NCI-H1105 (cell line): ENCODE measurements at places on chromosomes 6 and 20.

GRCh38 chr20:32006841-32007786 is 3.1 kb upstream of the CCM2L start:
- DNase-seq = no peak

- peak; percentile 8 for DNase-seq
Measured at GRCh38 chr6:155248008-155249001, 15.5 kb upstream of the CLDN20 start.

DNA sequence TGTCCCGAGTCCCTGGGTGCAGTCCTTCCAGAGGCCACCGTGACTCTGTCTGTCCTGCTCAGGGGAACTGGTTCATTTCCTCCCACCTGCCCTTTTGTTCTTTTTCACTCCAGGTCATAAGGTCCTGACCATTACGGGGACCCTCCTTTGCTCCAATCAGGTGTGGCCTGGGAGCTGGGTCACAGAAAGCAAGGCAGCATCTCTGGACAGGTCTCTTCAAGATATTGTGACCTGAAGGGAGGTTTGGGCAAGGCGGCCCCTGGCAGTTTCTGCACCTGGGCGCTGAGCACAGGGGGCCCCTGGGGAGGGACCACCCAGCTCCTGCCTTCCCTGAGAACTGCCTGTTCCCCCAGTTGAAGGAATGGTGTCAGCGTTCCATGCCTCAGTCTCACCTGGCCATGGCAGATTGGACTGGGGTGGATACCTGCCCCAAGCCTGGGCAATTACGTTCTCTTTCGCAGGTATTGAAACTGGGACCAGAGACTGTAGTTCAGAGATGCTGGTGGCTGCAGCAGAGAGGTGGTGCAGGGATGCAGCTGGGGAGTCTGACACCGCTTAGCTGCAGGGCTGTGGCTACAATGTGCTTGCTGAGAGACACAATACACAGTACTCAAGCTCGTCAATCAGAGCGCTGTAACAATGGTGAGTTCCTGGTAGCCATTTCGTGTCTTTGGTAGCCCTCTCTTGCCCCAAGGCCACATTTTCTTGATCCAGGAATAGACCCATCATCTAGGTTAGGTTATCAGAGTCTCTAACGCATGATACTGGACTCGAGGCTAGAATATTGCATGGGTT is 15.6 kb upstream of the NELFCD start:
- DNase-seq = no peak

GRCh38 chr20:50366270-50367103 is 143.7 kb upstream of the PTPN1 start:
- peak; percentile 97 for DNase-seq

- DNase-seq = no peak
Measured at GRCh38 chr6:25301362-25301761, 22.2 kb downstream of the CARMIL1 start.

DNA sequence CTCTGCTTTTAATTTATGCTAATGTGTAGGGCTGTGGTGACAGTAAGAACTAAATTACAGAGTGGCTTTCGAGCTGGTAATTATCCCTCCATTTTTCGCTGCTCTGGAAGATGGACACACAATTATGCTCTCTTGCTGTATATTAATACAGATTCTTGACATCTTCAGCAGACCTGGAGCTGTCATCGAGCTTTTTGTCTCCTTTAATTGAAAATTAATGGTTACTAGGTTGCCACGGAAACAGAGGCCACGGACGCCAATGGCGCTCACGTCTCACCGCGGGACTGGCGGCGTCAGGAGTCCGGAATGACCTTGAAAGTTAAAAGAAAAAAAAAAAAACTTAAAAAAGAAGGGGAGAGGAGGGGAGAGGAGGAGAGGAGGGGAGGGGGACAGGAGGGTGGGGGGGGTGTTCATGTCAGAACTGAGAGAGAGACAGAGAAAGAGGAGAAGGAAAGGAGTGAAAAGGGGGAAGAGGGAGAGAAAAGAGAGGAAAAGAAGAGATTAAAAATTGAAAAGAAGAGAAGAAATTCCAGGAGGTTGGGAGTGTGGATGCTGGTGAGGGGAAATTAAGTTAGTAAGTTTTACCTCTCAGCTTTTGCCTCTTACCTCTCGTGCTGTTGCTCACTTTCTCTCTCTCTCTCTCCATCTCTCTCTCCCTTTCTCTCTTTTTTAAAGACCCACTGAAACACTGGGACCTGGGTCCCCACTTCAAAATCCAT is 22.1 kb upstream of the FOXP4 start:
- DNase-seq = peak; percentile 52

GRCh38 chr6:29504961-29505360 is 17.2 kb upstream of the MAS1L start:
- DNase-seq = no peak

- DNase-seq = peak; percentile 11
Measured at GRCh38 chr20:3797592-3798372, 1.7 kb downstream of the CDC25B start.

DNA sequence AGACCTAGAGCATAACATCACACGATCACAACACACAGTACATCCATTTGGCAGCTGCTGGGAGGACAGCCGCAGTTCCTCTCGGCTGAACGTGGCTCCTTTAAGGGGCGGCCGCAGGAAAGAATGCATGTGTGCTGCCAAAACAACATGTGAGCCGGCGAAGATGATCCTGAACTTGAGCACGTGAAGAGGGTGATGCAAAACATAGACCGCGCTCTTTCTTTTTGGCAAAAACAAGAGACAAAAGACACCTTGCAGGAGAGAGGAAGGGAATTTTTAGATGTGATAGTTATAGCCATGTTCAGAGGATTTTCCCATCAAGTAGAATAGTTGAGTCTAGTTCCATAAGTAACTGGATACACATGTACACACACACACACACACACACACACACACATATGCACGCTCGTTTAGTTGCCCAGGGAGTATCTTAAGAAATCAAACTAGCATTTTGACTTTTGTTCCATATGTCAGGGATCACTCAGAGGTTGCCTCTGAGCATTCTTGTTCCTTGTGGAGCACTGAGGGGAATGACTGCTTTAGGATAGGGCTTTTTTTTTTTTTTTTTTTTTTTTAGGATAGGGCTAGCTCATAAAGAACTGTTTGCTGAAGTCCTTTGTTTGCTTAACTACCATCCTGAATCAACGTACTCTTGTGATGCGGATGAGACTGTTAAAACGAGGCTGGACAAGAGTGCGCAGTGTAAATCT is 21.7 kb upstream of the RANBP9 start:
- peak; percentile 77 for DNase-seq

GRCh38 chr6:89368999-89369398 is 16.5 kb upstream of the UBE2J1 start:
- no peak for DNase-seq

GRCh38 chr20:58745391-58745790 is 52.8 kb downstream of the NPEPL1 start:
- no peak for DNase-seq

DNA sequence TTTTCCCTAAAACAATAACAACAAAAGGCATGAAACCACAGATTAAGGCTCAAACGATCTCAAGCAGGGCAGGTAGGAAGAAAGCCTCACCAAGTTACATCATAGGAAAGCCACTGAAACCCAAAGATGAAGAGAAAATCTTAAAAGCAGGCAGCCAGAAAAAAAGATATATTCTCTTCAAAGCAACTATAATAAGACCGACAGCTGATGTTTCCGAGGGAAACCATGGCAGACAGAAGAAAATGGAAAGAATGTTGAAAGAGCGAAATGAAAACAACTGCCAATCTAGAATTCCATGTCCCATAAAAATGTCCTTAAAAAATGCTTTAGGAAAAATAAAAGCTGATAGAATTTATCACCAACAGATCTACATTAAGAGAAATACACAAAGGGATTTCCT is 161.5 kb upstream of the THBS2 start:
- no peak for DNase-seq

- no peak for DNase-seq
Measured at GRCh38 chr6:170134471-170135440, 156.1 kb downstream of the DLL1 start.

GRCh38 chr20:34720266-34720665 is 16.1 kb downstream of the TP53INP2 start:
- no peak for DNase-seq

GRCh38 chr6:136550330-136551071 is at the start of gene MAP7:
Gene MAP7 (minus strand): TSS chr6:136550422. CDS start chr6:136550408, 14 bp downstream.
- DNase-seq = peak; percentile 92

DNA sequence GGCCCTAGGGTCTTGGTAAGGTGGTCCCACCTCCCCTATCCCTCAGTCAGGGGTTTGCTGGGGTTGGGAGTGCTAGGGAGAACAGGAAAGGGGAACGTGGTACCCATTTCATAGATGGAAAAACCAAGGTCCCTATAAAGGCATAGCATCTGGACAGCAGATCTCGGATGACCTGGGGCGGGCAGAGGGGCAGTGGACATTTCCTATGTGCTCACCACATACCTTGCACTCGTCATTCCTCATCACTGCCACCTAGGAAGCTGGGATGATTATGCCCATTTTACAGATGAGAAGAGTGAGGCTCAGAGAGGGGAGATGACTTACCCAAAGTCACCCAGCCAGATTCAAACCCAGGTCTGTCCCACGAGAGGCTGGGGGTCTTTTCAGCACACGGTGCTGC is 12.1 kb downstream of the MYLK2 start:
- DNase-seq = no peak

DNA sequence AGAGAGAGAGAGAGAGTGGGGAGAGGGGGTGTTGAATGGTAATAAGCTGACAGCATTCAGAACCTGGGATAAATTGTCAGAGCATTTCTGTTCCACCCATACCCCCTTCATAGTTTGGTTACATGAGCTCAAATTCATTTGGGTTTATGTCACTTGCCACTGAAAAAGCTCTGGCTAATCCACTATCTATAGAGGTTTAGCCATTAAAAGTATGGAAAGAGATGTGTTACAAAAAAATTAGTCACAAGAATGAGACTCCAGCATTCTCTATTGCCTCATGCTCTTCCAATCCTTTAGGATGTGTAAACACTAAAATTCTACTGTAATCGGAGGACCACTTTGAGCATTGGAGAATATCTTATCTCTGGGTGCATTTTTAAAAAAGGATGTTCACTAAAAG is 297.6 kb upstream of the TCF21 start:
- DNase-seq = no peak

GRCh38 chr6:39695447-39695846 is 29.8 kb downstream of the KIF6 start:
- no peak for DNase-seq

DNA sequence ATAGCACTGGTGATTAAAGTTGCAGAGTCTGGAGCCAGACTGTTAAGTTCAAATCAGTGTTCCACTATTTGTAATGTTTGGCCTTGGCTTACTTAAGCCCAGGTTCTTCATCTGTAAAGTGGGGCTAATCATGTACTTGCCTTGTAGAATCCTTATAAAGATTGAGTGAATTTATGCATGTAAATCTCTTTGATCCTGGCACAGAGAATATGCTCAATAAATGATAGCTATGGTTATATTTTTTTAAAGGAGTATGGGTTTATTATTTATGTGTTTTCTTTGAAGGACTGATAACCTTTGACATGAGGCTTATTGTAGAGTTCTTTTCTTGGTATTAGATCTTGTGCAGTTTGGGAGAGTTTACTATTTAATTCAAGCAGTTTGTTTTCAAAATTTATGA is 89.5 kb downstream of the CDKAL1 start:
- no peak for DNase-seq

DNA sequence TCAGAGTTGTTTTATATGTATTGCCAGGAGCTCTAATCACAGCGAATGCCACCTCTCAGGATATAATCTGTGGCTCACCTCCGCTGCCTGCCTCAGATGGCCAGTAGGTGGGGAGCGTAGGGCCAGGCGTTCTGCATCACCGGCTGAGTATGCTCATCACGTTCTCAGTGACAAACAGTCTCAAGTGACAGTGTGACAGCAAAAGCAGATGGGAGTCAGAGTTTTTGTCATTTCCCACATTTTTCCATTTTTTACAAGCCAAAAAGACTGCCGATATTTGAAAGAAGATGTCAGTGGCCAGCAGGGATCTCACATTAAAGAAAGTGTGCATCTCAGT is 208.7 kb downstream of the ALDH8A1 start:
- DNase-seq = no peak

DNA sequence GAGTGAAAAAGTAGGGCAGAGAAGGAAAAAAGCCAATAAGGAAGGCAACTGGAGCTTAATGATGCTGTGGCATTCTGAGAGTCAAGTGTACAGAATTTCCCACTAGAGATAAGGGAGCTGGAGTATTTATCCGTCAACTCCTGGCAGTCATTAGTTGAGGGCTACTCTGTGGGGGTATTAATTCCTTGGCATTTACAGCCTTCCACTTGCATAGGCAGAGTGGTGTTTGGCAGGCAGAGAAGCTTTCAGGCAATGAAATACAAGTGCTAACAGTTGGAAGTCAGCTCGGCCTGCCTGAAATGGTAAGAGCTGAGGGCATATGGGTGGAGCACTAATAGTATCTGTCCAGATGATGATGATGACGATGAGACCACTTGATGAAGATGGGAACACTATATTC is 207.3 kb upstream of the FLRT3 start:
- no peak for DNase-seq

- DNase-seq = no peak
Measured at GRCh38 chr6:117515326-117515725, 32.9 kb downstream of the DCBLD1 start.

- no peak for DNase-seq
Measured at GRCh38 chr6:169557887-169558286, 143.9 kb downstream of the WDR27 start.

DNA sequence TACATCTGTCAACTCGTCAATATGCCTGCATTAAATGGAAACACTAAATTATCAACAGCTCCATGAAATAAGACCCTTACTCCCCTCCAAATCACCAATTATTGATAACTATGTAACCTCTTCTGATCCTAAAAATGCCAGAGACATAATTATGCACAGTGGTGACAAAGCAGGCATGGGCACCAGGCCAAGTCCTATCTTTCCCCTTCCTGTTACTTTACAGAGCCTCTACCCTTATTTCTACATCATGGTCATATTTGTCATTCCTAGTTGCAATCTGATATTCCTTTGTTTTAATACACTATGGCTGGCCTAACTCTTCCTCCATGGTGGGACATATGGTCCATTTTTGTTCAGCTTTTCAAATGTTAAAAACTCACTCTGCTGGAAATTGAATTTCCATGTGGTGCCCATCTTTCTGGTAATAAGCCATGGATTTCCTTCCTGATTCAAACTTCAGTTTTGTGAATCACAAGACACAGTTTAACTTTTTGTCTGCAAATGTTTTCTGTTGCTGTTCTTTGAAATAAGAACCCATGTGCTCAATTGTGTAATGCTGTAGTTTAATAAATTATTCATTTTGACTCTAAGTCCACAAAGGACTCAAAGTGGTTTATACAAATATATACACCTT is 41.8 kb upstream of the ARFGEF2 start:
- no peak for DNase-seq

DNA sequence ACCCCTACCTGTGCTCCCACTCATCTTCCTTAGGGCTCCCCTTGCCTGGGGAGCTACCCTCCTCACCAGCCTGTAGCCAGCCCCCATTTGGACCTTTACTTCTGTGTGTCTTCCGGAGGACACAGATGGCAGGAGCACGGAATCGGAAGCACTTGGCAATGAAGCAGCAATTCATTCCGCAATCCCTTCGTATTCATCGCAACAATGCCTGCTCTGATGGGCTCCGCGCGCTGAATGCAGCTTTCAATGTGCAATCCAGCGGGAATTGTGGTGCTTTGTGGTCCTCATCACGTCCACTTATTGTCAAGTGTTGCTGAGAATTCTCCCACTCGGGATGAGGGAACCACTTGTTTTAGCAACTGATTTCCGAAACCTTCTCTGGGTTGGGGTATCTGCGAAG is 336.0 kb downstream of the DHX35 start:
- no peak for DNase-seq

GRCh38 chr6:166768761-166769160 is 141.7 kb upstream of the RPS6KA2 start:
- DNase-seq = no peak
